ENCODE measurements at places on chromosomes 7 and 10.

GRCh38 chr7:121204537-121204936, 124.3 kb upstream of the WNT16 start:
- no peak for DNase-seq

DNA sequence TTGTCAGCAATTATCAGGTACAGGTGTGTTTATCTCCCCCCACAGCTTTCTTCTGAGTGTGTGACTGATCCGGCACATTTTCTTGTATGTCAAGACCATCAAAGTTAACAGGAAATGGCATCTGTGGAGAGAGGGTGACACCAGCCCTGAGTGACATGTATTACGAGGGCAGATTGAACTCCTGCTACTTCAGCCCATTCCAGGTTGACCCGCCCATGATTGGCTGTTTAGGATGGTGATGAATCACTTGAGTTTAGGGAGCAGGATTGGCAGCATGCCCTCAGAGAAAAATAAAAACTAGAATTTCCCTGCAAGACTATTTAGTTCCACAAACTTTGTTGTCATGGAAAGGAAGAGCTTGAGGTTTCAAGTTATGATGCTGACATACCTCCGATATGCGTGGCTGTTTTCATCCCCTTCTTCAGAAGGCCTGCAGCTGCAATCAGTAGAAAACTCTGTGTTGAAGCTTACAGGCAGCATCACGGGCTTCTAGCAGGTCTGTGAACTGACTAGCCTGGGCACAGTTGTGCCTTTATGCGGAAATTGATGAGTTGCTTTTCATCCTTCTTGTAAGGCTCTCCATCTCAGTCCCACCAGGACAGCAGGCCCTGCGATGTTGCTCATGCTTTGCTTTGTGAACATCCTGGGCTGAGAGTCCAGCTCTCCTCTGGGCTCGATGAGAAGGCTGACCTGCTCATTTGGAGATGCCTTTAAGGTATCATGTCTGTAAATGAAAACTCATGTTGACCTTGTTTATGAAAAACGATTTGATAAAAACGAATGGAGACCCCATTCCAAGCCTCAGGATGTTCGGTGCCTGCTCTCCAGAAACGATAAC, 8.0 kb upstream of the CELF2 start:
- no peak for DNase-seq

DNA sequence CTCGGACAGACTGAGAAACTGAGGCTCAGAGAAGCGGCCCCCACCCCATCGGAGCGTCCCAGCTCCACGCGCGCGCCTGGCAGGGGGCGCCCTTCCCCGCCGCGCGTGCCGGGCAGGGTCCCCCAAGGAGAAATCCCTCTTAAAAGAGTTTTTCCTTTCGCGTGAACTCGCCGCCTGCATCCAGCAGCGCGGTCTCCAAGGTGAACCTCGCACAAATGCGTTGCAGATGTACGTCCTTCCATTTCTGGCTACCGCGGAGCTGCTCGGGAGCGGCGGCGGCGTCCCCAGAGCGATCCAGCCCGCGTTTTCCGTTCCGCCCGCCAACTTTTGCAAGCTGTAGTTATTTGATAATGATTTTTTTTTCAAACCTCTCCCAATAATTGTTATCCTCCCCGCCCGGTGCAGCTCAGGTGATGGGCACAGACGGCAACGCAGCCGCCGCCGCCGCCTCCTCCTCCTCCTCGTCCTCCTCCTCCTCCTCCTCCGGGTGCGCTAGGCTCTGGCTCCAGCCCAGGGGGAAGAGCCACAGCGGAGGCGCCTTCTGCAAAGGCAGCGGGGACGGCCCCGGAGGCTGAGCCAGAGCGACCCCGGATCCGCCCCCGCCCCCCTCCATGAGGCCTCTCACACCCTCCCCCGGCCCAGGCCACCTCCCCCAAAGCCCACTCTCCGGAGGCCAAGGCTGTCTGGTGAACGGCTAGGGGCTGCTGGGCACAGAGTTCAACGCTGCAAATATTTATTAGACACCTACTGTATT, 74.0 kb upstream of the CUX1 start:
- DNase-seq: no peak

DNA sequence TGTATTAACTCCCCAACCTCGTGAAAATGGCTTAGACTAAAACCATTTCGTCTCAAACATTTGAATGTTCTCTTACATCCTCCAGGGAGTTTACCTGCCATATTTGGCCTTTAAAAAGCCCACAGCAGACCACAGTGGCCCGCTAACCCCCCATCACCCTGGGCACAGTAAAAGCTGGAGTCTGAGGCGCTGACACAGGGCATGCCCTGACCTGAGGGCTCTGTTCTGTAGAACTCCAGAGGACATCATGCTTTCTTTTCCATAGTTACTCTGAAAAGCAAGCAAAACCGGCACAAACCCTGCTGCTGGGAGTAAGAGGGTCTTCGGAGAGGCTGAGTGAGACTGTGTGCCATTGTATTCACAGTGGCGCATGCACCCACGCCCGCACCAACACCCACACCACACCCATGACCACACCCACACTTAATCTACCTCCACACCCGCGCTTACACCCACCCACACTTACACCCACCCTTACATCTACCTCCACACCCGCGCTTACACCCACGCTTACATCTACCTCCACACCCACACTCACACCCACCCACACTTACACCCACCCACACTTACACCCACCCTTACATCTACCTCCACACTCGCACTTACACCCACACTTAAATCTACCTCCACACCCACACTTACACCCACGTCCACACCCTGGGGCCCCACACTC, 32.1 kb downstream of the LRRC27 start:
- no peak for DNase-seq

DNA sequence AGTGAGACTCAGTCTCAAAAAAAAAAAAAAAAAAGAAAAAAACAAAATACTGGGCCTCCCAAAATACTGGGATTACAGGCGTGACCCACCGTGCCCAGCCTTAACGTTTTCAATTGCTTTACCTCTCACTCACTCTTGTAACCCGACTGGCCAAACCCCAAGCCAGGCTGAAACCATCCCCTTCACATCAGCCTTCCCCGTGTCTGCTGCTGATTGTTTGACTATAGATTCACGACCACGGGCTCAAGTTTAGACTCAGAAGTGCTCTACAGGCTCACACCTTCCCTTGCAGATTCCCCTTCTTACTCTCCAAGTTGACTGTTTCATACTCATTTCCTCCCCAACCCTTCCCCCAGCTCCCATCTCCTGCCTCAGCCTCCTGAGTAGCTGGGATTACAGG, 22.3 kb downstream of the TYW1 start:
- DNase-seq: no peak

DNA sequence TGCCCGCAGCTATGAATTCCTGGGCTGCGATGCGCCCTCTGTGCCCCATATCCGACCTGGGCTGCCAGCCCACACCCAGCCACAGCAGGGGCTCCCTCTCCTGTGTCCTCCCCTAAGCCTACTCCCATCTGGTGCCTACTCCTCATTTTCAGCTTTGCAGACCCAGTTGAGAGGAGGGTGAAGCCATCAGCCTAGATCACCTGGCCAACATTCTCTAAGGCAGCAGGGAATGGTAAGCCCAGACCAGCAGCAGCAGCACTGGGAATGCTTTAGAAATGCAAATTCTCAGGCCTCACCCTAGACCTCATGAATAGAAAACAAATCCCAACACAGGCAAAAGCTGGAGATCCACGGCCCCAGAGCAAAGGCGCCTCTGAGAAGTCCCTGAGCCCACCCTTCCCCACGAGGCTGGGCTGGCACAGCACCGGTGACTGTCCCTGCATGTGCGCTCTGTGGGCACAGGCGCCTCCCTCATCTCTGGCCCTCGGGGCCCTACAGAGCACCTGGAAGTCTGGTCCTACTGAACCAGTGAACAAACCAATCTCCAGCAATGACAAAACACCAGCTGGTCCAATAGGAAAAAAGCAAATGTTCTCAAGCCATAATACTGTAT, 161.4 kb downstream of the GFRA1 start:
- DNase-seq: no peak

GRCh38 chr10:31599626-31600504, 280.8 kb downstream of the ZEB1 start:
- DNase-seq: no peak

DNA sequence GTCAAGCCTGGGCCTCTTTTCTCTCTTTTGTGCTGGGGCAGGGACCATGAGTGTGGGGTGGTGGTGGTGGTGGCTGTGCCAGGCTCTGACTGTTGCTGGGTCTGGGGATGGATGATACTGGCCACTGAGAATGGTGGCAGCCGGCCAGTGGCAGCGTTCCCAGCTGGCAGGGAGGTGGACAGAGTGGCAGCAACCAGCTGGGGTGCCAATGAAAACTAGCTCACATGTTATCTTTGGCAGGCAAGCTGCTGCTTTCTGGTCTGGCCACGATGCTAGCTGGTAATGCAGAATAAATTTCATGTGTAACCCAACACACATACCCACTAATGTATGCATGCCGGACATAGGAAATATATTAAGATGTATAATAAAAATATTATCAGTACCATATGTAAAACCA, 95.0 kb upstream of the SLC26A5 start:
- no peak for DNase-seq

DNA sequence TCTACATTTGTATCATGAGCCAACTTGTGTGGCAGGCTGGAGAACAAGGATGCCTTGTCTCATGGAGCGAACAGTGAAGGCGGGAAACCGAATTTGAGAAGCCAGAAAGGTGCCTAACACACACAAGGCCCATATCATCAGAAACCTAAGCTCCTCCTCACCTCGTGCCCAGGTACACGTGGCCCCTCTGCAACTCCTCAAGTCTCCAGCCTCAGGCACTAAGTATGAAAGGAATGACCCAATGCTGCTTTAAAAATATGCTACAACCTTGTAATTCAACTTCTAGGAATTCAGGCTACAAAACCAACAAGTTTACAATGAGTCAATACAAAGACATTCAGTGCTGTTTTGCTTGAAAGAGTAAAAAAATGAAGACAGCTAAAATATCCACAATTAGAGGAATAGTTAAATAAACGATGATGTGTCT, 95.7 kb downstream of the CDK6 start:
- DNase-seq: no peak

GRCh38 chr7:142174441-142174840, 62.9 kb downstream of the MGAM2 start:
- no peak for DNase-seq

GRCh38 chr10:82668221-82668895, 793.4 kb downstream of the NRG3 start:
- no peak for DNase-seq

All from NCI-H524 treated with DMSO at 0.1 percent for 48 hours (cell line).